ENCODE measurements at places on chromosomes 4 and X.

- no peak for DNase-seq
Measured at GRCh38 chr4:75708218-75708691, 16.1 kb upstream of the USO1 start.

- DNase-seq: no peak
Measured at GRCh38 chr4:71687056-71687455, 96.8 kb downstream of the GC start.

DNA sequence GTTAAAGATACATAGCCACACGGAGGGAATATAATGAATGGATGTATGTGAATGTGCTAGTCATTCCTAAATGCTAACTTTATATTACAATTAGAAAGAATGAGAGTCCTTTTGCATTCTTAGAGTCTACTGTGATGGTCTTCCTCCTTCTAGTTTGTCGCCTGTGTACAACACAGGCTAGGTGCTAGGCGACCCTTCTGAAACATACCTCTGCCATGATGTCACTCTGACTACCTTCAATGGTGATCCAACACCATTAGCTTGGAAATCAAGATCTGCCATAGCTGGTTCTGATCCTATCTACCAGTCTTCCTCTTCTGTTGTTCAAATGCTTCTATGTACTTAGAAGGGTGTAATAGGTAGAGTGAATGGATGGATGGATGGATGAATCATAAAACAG is 151.2 kb downstream of the MGST2 start:
- DNase-seq: no peak

GRCh38 chrX:14832586-14832985 is 40.3 kb downstream of the FANCB start:
- no peak for DNase-seq

- DNase-seq: no peak
Measured at GRCh38 chr4:8067274-8067936, 91.2 kb downstream of the ABLIM2 start.

Measured in Jurkat, Clone E6-1 (cell line).